ENCODE measurements at places on chromosomes 5 and 9.
A peak's percentile ranks its signal among the peaks of the same experiment; 100 is the strongest.

DNA sequence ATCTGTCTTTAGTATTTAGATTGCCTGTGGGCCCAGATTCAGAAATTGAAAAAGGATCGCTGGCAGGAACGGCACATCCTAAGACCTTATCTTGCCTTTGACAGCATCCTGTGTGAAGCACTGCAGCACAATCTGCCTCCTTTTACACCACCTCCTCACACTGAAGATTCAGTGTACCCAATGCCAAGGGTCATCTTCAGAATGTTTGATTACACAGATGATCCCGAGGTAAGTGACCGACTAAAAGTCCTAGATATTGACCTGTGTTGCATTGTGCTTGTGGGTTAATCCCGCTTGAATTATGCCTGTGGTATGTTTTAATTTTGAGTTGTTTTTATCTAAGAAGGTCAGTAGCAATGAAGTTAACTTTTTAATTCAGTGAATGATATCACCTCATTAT lies 14.4 kb downstream of the NCBP1 start:
- no peak for DNase-seq

- DNase-seq, result no peak
Observed at GRCh38 chr5:32601623-32602295, 16.4 kb downstream of the SUB1 start.

- DNase-seq, result no peak
Observed at GRCh38 chr9:135920256-135920930, 13.0 kb upstream of the CAMSAP1 start.

GRCh38 chr5:132807163-132807838 lies 5.8 kb upstream of the SOWAHA start:
- no peak for DNase-seq

GRCh38 chr9:34964458-34964857 lies 6.4 kb downstream of the PHF24 start:
- DNase-seq, result peak; percentile 29

DNA sequence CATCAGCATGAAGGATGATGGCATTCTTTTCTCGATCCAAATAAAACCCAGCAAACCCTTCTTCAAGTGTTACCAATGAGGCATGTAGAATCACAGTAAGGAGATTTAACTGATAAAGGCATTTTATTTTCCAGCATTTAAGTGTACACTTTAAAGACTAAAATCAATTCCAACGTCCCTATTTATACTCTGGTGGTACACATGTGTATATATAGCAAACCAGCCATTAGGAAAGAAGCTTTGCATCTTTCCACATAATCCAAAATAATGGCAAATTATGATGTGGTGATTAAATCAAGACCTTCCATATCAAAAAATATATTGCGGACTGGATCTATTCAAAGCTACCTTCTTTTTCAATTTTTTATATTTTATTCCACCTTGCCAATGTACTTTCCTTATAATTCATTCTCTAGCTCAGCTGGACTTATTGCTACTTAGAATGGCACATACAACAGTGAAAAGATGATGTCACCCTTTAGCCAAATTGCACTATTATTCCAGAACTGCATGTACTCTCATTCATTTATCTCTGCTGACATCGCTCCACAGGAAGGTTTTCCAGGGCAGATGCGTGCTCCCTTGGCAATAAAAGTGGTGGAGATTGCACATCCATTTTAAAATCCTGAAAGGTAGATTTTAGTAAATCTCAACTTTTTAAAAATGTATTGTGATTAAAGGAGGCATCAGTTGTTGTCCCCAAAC lies 63.3 kb upstream of the SLC30A5 start:
- DNase-seq, result no peak

DNA sequence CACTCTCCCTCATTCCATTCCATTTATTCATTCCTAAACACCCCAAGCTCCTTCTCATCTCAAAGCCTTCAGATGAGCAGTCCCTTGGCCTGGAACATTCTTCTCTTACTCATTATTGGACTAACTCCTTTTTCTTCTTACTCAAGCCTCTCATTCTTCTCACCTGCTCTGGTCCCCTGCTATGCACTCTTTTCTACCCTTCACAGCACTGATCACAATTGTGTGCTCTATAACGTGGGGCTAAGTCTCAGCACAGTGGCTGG lies 212.4 kb downstream of the MAPKAP1 start:
- DNase-seq, result peak; percentile 9

GRCh38 chr9:19154135-19154612 lies 26.9 kb upstream of the PLIN2 start:
- peak; percentile 52 for DNase-seq

- peak; percentile 19 for DNase-seq
Observed at GRCh38 chr9:136881691-136882108, 4.6 kb upstream of the TRAF2 start.

DNA sequence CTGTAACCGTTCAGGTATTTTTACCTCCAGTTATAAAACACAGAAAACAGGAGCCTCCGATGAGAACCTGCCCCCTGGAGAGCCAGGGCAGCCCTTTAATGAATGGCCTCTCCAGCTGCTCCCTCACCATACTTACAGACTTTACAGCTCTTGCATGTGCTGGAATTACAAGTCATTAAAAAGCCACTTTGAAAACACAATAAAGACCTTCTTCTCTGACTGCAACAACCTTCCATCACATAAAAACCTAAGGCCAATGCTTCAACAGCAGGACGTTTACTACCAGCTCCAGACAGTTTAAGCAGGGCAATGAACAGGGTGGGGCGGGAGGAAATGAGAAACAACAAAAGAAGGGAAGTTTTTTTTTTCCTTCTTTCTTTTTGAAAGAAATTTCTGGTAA lies 213.8 kb downstream of the MLLT3 start:
- DNase-seq, result no peak

- DNase-seq, result no peak
Observed at GRCh38 chr5:145463634-145464033, 371.5 kb downstream of the PRELID2 start.

GRCh38 chr9:74771672-74772071 lies 116.0 kb downstream of the TRPM6 start:
- no peak for DNase-seq

DNA sequence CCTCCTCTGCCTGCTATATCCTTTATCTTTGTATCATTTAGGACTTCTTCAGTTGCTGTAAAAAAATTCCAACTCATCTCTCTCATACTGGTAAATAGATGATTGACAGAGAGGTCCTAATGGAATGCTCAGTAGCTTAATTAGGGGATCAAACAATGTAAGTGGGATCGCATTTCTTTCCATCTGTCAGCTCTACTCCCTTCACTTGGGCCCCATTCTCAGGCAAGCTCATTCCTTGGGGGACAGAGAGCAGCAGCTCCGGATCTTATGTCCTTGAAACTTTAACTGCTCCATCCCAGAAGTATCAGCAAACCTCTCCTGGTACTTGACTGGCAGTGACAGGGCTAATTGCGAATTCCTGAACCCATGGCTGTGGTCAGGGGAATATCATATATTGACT lies 146.7 kb downstream of the YTHDC2 start:
- DNase-seq, result no peak

DNA sequence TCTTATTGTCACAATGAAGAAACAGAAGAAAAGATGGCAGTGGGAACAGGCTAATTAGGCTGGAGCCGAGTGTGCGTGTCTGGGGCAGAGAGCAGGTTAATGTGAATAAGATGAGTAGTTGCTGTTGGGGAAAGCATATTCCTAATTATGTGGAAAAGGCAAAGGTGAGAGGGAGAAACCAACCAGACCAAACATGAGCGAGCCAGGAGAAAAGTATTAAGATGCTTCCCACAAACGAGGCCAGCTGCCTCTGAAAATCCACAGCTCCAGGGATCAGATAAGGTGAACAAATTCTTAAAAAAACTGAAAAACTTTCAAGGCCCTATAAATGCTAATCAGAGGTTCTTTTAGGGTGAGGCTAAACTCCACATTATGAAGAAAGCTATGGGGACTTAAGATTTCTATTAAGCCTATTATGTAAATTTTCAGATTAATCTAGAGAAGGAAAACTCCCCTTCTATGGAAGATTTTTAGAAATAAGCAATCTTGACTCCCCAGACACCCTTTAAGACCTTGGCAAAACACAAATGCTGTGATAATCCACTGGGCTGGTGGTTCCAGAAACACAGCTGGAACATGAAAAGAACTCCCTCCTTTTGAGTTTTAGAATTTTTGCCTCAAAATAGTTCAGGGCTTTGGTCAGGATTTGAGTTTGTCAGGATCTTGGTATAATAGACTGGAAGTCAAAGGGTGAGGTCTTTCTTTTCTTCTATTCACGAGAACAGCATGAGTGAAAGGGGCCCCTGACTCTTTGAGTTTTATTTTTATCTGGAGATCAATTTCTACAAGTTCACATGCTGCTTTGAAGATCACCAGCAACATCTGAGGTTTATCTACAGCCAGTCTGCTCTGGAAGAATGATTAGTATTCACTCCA lies 238.1 kb downstream of the SPOCK1 start:
- DNase-seq, result no peak

GRCh38 chr5:67495072-67495471 lies 298.5 kb upstream of the CD180 start:
- no peak for DNase-seq

GRCh38 chr9:80500300-80500699 lies 928.5 kb downstream of the TLE4 start:
- DNase-seq, result no peak

- DNase-seq, result no peak
Observed at GRCh38 chr5:2669913-2670312, 81.6 kb downstream of the IRX2 start.

DNA sequence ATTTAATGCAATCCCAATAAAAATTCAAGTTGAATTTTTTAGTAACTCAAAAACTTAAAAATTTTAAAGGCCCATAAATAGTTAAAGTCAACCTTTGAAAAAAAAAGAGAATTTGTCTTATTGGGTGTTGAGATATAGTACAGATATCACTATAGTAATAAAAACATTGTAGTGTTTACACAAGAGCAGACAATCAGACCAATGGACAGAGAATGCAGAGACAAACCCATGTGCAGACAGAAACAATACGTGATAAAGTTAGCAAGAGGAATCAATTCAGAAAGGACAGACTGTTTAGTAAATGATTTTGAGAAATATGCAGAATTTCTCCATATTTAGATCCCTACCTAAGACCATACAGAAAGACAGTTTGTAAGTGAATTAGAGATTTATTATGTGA lies 33.9 kb downstream of the GOLGA1 start:
- no peak for DNase-seq

DNA sequence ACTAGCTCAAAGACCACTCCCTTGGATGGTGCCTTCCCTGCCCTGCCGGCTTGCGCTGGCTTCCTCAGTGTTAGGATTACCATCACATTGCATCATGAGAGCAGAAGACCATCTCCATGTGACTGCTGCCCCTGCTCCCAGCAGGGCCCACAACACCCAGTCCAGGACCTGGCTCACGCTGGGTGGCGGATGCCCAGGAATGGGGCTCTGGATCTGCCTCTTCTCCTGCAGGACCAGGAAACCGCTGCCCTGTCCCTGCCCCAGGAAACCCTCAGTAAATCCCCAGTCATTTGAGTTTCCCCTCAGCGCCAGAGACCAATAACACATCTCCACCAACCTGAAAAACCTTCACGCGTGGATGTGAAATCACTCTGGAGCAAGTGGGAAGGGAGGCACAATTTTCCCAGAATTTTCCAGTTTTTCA lies 3.3 kb upstream of the RNF44 start:
- DNase-seq, result no peak

GRCh38 chr5:178150977-178151734 lies 2.5 kb downstream of the NHP2 start:
- no peak for DNase-seq

DNA sequence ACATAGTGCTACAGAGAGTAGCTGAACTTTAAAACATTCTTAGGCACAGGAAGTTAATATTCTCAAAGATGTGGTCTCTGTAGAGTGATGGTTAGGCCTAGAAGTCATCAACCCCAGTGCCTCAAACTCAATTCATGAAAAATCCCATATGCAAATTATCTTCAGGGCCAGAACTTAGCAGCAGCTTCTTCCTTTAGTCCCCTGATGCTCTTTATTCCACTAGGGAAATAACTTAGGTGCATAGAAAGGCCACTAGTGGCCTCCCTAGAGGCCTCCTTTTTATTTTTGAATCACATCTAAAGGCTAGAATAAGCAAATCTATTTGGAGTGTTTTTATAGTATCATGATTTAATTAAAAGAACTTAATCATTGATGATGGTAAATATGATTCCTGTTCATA lies 88.3 kb downstream of the GIN1 start:
- DNase-seq, result no peak

DNA sequence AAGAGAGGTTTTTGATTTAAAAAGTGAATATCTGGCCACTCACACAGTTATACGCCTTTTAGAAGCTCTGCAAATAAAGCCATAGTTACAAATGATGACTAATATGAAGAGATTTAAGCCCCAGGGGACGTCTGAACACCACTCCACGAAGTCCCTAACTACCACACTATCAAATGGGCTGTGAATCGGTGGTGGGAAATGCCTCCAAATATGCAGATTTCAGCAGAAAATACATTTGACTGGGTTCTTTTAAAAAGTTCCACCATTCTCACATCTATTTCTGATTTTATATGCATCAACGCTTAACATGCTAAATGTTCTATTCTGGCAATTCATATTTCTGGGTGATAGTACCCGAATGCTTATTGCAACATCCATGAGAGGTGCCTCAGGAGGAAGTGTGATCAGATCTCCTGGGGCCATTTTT lies 22.5 kb downstream of the TICAM2 start:
- no peak for DNase-seq

- no peak for DNase-seq
Observed at GRCh38 chr5:36276864-36277263, 24.8 kb downstream of the RANBP3L start.

DNA sequence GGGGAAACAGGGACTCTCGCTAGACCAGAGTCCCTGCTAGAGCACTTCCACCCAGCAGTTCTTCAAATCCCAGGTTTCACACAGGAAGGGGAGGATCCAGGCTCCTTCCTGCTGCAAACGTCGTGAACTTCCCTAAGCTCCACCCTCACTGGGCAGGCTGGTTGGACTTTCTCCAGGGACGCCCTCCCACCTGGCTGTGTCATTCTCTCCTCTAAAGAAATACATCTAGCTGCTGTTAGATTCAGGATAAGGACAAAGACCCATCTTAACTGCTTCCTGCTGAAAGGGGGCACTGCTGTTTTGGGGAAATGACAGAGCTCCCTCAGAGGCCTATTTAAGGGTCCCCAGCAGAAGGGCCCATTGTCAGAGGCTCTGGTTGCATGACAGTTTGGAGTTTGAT lies 230.7 kb downstream of the SEMA6A start:
- DNase-seq, result no peak

GRCh38 chr5:149195337-149195887 lies 54.1 kb downstream of the ABLIM3 start:
- no peak for DNase-seq

GRCh38 chr5:168370831-168371230 lies 79.4 kb downstream of the WWC1 start:
- no peak for DNase-seq

GRCh38 chr9:1956958-1957357 lies 58.2 kb upstream of the SMARCA2 start:
- DNase-seq, result no peak

DNA sequence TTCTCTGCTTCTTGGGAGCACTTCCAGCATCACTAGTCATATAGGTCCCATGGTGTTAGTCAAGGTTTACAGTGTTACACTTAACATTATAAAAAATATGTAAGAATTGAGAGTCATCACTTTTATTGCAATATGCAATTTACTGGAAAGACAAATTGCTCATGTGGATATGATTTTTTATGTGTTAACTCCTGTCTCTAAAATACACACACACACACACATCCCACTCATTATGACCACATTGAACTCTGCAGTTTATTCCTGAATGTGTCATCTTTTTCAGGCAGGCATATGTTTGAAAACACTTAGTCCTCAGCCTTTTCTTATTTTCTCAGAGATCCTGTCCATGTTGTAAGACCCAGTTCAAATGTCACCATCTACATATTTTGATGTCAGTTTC lies 148.5 kb upstream of the MRPS30 start:
- DNase-seq, result peak; percentile 61

GRCh38 chr5:57650360-57651069 lies 167.9 kb upstream of the ACTBL2 start:
- DNase-seq, result peak; percentile 74
